Stimulated activated CD8-positive, alpha-beta memory T cell treated with anti-CD3 and anti-CD28 coated beads, Interleukin-12 subunit alpha, Interleukin-12 subunit beta, amount 100 ng/mL, for 4 hours (primary cell): ENCODE measurements at places on chromosomes 5 and 9.

GRCh38 chr5:169993485-169993790 is 13.1 kb upstream of the INSYN2B start:
- no peak for DNase-seq

- DNase-seq = no peak
Measured at GRCh38 chr9:18768951-18769622, 263.9 kb downstream of the SAXO1 start.

DNA sequence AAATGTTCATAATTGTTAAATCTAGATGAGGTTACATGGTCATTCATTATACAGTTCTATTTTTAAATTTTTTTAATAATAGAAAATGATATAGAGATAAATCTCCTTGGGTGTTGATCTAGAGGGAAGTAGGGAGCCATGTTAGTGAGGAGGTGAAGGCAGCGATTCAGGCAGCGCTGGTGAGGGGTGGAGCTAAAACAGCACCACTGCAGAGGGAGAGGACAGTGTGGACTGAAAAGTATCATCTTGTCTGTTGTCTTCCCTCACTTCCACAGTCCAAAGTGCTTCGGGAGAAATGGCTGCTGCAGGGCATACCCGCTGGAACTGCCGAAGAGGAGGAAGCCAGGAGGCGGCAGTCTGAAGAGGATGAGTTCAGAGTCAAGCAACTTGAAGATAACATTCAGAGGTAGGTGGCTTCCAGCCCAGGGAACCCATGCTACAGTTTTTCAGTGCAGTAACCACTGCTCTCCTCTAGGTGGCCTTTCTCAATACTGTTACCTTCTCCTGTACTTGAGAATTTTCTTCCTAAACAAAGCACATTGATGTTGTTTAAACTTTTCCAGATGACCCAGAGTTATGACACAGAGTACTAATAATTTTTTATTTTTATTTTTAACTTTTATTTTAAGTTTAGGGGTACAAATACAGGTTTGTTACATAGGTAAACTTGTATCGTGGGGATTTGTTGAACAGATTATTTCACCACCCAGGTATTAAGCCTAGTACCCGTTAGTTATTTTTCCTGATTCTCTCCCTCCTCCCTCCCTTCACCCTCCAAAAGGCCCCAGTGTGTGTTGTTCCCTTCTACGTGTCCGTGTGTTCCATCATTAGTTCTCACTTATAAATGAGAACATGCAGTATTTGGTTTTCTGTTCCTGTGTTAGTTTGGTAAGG is 100.5 kb downstream of the PALM2AKAP2 start:
- DNase-seq = no peak

- no peak for DNase-seq
Measured at GRCh38 chr5:91864962-91865361, 481.8 kb upstream of the ARRDC3 start.

GRCh38 chr5:172743112-172743959 is 27.7 kb downstream of the DUSP1 start:
- DNase-seq = no peak

GRCh38 chr5:149581192-149581861 is at the start of gene ARHGEF37:
Gene ARHGEF37 (plus strand): TSS chr5:149581498. CDS start chr5:149597770, 16,272 bp downstream.
- DNase-seq = peak; percentile 12

GRCh38 chr5:36939969-36940858 is 63.6 kb downstream of the NIPBL start:
- no peak for DNase-seq

DNA sequence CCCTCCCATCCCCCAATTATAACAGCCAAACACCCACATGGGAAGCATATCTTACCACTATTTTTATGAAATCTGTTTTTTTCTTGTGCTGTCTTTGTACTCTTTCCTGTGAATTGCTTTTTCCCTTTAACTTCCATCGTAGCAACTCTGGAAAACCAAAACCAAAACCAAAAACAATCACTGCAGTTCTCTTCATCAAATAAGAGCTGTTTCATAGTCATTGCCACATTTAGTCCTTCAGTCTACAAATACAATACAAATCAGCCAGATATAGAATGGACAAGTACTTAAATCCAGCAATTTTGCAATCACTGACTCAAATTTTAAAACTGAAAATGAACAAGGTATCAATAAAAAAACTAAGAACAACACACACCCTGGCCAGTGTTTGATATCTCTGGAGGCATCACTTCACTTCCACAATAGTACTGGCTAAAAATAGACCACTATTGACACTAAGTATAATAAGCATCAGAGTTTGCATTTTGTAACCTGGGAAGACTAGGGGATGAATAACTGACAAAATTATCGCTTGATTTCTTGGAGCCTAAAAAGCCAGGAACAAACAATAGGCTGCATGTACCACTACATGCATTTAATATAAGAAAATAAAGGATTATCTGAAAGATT is 5.4 kb downstream of the PUM3 start:
- no peak for DNase-seq

DNA sequence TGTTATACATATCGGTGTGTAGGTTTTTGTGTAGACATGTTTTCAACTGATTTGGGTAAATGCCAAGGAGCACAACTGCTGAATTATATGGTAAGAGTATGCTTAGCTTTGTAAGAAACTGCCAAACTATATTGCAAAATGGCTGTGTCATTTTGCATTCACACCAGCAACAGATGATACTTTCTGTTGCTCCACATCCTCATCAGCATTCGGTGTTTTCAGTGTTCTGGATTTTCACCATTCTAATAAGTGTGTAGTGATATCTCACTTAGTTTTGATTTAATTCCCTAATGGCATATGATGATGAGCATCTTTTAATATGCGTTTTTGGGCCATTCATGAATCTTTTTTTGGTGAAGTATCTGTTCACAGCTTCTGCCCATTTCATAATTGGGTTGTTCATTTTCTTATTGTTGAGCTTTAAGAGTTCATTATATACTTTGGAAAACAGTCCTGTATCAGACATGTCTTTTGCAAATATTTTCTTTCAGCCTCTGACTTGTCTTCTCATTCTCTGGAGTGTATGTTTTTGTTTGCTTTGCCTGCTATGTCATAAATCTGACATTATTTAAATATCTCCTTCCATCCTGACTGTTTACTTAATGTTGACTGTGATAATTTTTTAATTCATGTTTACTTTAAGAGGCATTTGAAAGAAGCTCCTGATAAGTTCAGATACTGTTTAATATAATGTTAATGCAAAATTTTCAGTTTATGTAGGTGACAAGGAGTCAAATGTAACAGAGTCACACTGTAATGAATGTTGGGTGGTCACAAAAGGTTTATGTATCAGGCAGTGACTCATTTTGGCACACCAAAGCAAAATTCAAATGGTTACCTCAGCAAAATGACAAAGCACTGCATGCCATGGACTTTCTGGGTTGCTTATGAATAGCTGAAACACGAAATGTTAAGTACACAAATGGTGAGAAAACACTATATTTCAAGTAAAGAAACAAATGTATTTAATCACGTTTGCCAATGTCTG is 181.1 kb upstream of the DAB2 start:
- no peak for DNase-seq

GRCh38 chr9:119029886-119030285 is 339.3 kb downstream of the BRINP1 start:
- DNase-seq = no peak

- DNase-seq = no peak
Measured at GRCh38 chr5:176857216-176857893, 41.8 kb downstream of the HK3 start.
